Upper lobe of right lung (tissue), 1 donor: ENCODE measurements at places on chromosomes 5 and 9. TPM values are rescaled to one million over a fixed set of nuclear protein-coding genes. Genes with fewer than 3 reads are reported as not detected.

DNA sequence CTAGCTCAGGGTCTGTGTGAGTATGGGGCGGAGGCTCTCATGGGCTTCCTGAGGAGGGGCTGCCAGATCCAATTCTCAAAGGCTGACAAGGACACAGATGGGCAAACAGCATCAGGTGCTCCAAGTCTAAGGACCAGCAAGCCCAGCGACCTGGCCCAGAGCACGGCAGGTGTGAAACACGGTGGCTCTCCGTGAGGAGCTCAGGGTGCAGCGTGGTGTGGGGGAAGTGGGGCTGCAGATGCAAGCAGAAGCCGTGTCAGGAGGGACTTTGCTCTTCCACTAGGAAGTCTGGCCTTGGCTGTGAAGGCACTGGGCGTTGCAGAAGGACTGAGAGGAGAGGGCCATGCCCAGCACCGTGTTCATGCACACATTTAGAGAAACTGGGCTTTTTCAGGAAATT is 420.0 kb downstream of the GADD45G start:
- no peak for DNase-seq

The GMCL2 gene
- not detected for total RNA-seq

DNA sequence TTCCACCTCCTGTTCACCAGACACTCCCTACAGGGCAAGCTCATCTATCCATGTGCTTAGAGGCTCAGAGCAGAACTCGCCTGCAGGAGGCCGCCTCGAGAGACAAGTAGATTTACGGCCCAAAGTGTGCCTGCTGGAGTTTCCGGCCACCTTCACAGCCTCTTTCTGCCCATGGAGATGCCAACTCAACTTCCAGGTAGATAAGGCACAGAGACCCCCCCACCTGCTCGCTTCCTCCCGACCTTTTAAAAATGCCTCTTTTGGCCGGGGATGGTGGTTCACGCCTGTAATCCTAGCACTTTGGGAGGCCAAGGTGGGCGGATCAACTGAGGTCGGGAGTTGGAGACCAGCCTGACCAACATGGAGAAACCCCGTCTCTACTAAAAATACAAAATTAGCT is 46.6 kb downstream of the EXD3 start:
- no peak for DNase-seq

GRCh38 chr9:34254966-34255825 is 73.9 kb downstream of the KIF24 start:
- no peak for DNase-seq

The FAM221B gene
- total RNA-seq, result not detected

The LHX6 gene
- 16.9 TPM for total RNA-seq
